CD4-positive, alpha-beta T cell treated with Interferon alpha-2 for 1 hour (primary cell): ENCODE measurements at places on chromosomes 5 and 9.

- no peak for DNase-seq
Observed at GRCh38 chr9:135219676-135220600, 132.5 kb downstream of the OLFM1 start.

GRCh38 chr9:88710449-88710848 lies 175.5 kb downstream of the NXNL2 start:
- DNase-seq = no peak

DNA sequence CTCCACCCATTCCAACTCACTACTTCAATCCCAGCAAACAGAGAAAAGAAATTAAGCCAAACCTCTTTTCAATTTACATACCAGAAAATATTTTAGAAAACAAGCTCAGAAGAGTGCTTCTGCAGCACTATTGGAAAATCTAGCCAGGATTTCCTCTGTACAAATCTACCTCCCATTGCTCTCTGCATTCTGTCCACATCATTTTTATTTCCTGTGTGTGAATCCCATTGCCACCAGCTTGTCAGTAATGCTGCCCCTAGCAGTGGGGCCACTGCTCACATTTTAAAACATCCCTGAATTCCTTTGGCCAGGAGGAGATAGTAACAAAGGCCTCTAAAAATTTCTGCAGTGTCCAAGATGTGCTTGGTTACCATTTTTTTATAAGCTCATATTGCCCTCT lies 232.5 kb downstream of the ARRDC3 start:
- no peak for DNase-seq

- DNase-seq = no peak
Observed at GRCh38 chr5:131533836-131534235, 101.2 kb downstream of the RAPGEF6 start.

- DNase-seq = no peak
Observed at GRCh38 chr5:58317808-58318207, 142.1 kb downstream of the PLK2 start.

- no peak for DNase-seq
Observed at GRCh38 chr9:76441551-76442322, 17.2 kb upstream of the GCNT1 start.

- no peak for DNase-seq
Observed at GRCh38 chr9:7286101-7286500, 513.5 kb downstream of the DMAC1 start.

- no peak for DNase-seq
Observed at GRCh38 chr5:136040746-136041415, 12.1 kb downstream of the TGFBI start.

DNA sequence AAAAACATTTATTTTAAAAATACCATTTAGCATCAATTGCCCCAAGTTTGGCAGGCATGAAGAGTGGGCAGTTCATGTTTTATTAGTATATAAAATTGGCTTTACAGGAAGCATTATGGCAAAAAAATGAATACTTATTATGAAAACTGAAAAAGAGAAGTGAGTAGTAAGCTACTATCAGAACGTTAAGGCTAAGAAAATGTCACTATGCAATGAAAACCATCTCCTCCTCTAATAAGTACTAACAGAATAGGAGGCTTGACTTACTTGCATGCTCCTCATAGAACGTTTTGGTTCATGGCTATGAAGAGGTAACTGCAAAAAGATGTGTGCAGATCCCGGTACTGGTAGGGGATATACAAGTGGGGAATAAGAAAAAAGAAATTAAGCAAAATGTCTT lies 23.6 kb downstream of the TICAM2 start:
- DNase-seq = no peak

DNA sequence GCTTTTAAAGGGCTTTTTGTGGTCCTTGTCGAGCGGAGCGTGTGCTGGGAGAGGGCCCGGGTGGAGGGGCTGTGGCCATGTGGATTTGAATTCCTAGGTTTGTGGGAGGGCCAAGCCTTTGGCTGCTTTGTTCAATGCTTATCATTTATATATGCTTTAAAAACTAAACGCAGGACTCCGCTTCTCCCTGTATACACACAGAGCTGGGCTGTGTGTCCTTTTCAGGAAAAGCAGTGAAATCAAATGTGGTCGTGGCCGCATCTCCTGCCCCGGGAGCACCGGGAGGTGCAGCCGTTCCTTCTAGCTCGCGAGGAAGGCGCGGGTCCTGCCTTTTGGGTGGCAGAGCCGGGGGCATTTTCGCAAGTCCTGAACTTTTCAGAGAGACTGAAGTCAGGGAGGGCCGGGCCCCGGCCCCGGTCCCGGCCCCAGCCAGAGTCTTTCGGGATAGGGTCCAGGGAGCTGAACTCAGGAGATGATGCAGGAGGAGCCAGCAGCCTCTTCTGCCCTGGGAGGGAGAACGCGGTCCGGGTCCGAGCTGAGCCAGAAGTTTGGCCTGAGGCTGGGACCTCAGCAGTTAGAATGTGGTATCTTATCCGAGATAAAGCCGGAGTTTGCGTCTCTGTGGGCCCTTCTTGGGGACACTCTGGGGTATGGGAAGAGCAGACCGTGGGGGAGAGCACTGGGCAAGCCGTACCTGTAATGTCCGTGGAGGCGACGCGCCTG lies 158.8 kb downstream of the C9orf152 start:
- no peak for DNase-seq

DNA sequence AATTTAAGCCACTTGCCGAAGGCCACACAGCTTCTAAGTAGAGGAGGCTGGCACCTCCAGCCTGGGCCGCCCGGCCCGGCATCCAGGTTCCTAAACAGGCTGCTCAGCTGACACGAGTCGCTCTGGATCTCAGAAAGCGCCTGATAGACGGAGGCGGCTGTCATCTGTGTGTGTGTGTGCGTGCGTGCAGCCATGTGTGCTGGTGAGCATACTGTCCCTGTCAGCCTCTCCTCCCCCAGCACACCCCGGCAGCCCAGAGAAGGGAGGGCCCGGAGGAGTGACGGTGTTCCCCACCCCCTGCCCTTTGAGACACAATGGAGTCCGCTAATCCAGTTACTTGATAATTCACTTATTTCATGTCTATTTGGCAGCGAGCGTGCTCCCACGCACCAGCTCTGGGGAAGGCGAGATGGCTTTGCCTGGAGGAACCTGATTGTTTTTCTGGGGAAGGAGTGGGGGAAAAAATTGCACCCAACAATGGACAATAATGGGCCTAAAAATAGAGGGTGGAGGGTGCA lies 20.0 kb downstream of the NTNG2 start:
- no peak for DNase-seq

DNA sequence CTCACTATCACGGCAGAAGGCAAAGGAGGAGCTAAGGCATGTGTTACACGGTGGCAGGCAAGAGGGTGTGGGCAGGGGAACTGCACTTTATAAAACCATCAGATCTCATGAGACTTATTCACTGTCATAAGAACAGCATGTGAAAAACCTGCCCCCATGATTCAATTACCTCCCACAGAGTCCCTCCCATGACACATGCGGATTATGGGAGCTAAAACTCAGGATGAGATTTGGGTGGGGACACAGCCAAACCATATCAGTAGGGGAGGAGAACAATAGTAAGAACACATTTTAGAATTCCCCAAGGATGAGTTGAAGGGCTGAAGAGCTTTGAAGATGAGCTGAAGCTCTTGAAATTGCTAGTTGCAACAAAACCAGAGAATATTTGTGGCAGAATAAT lies 287.9 kb downstream of the SMARCA2 start:
- no peak for DNase-seq

GRCh38 chr9:91898451-91899218 lies 51.4 kb downstream of the ROR2 start:
- DNase-seq = no peak

GRCh38 chr5:152329761-152330283 lies 75.3 kb downstream of the NMUR2 start:
- no peak for DNase-seq

- DNase-seq = no peak
Observed at GRCh38 chr5:147340941-147341340, 106.1 kb downstream of the STK32A start.

DNA sequence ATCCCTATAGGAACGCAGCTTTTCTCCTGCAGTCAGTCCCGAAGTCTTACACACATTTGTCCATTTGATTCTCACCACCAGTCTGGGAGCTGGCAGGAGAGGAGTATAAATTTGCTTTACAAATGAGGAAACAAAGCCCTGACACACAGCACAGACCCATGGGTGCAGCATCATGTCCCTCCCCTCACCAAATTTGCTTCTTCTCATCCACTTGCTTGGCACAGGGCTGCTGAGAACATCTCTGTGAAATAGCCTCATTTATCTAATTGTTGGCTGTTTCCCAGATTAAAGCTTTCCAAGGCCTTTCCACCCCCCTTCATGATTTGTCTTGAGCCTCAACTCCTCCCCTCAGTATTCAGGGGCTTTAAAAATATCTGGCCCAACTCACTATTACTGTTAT lies 11.3 kb upstream of the ADRB2 start:
- no peak for DNase-seq

GRCh38 chr5:33531037-33531298 lies 90.2 kb downstream of the TARS1 start:
- DNase-seq = no peak
